ENCODE measurements at places on chromosomes 2 and 18. TPM values are rescaled to one million over a fixed set of nuclear protein-coding genes. Genes with fewer than 3 reads are reported as not detected.

GRCh38 chr18:54878159-54878622 is 49.9 kb downstream of the RAB27B start:
- peaks cover 14% of the 10 kb centered on the region for H3K27me3 ChIP-seq
- H3K4me1 ChIP-seq: no peaks in the 10 kb centered on the region
- H3K27ac ChIP-seq: no peak overlapping the region
- no peak for DNase-seq

The GCG gene
- total RNA-seq: not detected

DNA sequence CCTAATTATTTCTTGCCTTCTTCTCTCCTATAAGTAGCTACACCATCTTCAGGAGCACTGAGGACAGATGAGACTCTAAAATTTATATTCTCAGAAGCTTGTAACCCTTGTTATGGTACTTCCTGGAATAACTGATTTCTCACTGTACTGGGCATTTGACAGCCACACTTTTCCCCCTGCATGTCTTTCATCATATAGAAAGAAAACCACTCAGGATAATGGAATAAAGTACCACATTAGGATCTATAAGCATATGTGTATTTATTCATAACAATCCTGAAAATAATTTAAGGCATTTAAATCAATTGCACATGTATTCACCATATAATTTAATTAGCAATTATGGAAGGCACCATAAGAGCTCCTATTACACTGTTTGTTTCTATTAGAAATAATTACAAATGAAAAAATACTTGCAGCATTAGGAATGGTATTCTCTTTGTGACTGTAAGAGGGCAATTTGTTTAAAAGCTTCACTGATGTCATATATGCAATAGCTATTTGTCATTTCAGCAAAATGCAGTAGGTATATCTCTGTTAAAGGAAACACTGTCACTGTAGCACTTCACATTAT is 216.9 kb upstream of the FSHR start:
- H3K27ac ChIP-seq: no peak overlapping the region
- H3K4me1 ChIP-seq: no peaks in the 10 kb centered on the region
- H3K36me3 ChIP-seq: no peaks in the 10 kb centered on the region
- DNase-seq: no peak

GRCh38 chr2:148540022-148540421 is 104.5 kb upstream of the EPC2 start:
- no peak for DNase-seq
- H3K27me3 ChIP-seq: peaks cover 76% of the 10 kb centered on the region
- H3K4me1 ChIP-seq: no peaks in the 10 kb centered on the region

The ZSWIM2 gene
- not detected for total RNA-seq

DNA sequence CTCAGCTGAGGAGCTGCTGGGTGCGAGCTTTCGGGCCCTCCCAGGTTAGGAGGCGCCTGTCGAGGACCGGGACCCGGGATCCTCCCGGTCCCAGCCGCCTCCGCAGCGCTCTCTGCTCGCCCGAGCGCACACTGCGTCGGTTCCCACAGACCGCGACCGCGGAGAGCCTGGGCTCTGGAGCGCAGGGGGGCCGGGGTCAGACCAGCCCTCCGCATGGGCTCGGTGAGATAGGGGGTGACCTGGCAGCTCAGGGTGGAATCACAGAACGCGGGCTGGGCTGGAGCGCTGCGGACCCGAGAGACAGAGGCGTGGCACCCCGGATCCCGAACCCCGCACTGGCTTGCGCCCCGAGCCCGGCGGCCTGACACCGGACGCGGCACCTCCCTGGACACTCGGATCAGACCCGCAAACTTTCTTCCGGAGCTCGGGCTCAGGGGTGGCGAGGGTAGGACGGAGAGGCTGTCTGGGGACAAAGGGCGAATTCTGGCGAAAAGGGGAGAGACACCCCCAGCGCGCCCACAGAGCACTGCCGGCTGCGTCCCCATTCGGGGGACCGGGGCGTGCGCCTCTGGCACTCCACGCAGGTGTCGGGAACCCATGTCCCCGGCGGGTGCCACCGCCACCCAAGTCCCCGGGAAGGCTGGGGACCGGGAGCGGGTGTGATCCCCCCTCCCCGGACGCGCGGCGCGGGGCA is 612 bp downstream of the DIPK1C start:
- H3K4me3 ChIP-seq: no peak overlapping the region
- no peak for DNase-seq
- H3K4me1 ChIP-seq: no peaks in the 10 kb centered on the region
- H3K27me3 ChIP-seq: peaks cover 65% of the 10 kb centered on the region

DNA sequence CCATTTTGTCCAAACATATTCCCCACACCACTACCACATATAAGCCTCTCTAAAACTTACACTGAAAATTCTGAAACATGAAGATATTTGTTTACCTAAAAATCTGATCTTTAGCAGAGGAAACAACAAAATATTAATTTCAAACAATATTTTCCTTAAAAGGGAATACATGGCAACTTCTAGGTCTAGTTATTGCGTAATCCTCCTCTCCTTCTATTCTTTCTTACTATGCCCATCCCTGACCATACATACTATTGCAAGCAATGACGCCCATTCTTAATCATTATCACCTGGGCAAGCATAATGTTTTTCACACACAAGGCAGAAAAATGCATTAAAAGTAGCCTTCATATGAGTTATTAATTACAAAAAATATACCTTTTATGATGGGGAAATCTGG is 372.6 kb downstream of the ZEB2 start:
- H3K27ac ChIP-seq: no peak overlapping the region
- no peaks in the 10 kb centered on the region for H3K27me3 ChIP-seq
- H3K36me3 ChIP-seq: no peaks in the 10 kb centered on the region
- DNase-seq: no peak
- no peaks in the 10 kb centered on the region for H3K4me1 ChIP-seq

The LRP2 gene
- 0.15 TPM for total RNA-seq

The MDH1B gene
- total RNA-seq: 0.86 TPM

DNA sequence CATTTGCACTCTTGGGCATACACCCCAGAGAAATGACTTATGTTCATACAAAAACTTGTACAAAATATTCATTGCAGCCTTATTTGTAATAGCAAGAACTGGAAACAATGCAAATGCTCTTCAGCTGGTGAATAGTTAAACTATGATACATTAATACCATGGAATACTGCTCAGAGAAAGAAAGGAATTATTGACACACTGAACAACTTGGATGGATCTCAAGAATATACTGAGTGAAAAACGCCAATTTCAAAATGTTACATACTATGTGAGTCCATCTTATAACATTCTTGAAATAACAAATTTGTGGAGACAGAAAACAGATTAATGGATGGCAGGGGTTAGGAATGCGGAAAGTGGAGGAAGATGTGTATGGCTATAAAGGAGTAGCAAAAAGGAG is 17.2 kb downstream of the LNPK start:
- no peaks in the 10 kb centered on the region for H3K4me1 ChIP-seq
- H3K27me3 ChIP-seq: no peaks in the 10 kb centered on the region
- peaks cover 2% of the 10 kb centered on the region for H3K36me3 ChIP-seq
- H3K27ac ChIP-seq: no peak overlapping the region
- H3K4me3 ChIP-seq: no peak overlapping the region
- DNase-seq: no peak

The GAREM1 gene
- total RNA-seq: 2.9 TPM

DNA sequence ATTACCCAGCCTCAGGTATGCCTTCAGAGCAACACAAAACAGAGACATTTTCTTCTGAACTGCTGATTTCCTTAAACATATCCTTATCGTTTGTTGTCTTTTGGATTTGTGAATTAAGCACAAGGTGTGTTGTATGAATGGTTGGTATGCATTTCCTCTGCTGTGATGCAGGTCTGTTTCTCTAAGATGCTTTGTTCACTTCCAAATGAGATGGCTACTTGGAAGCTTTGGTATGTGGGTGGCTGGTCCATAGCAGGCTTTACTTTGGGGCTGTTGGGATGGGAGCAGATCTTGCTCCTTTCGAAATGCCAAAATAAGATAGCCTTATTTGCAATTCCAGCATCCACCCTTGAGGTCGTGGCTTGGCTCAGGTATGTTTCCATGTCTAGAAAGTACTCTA is 257.2 kb downstream of the INSIG2 start:
- no peaks in the 10 kb centered on the region for H3K36me3 ChIP-seq
- no peak for DNase-seq
- H3K4me1 ChIP-seq: no peaks in the 10 kb centered on the region
- no peak overlapping the region for H3K4me3 ChIP-seq

The LCT gene
- not detected for total RNA-seq

- H3K36me3 ChIP-seq: no peaks in the 10 kb centered on the region
- H3K4me1 ChIP-seq: peaks cover 9% of the 10 kb centered on the region
- no peaks in the 10 kb centered on the region for H3K27me3 ChIP-seq
- DNase-seq: no peak
- no peak overlapping the region for H3K4me3 ChIP-seq
These were observed 66.6 kb upstream of the PELI1 start for GRCh38 chr2:64210816-64211215.

- no peak overlapping the region for H3K4me3 ChIP-seq
- no peak for DNase-seq
- H3K27ac ChIP-seq: no peak overlapping the region
- H3K27me3 ChIP-seq: no peaks in the 10 kb centered on the region
- H3K36me3 ChIP-seq: no peaks in the 10 kb centered on the region
These were observed 23.3 kb downstream of the TNFAIP6 start for GRCh38 chr2:151380580-151381235.

GRCh38 chr2:33073018-33073417 is 126.3 kb downstream of the LTBP1 start:
- H3K27ac ChIP-seq: no peak overlapping the region
- H3K36me3 ChIP-seq: no peaks in the 10 kb centered on the region
- no peaks in the 10 kb centered on the region for H3K4me1 ChIP-seq
- H3K4me3 ChIP-seq: no peak overlapping the region
- H3K27me3 ChIP-seq: no peaks in the 10 kb centered on the region
- no peak for DNase-seq

DNA sequence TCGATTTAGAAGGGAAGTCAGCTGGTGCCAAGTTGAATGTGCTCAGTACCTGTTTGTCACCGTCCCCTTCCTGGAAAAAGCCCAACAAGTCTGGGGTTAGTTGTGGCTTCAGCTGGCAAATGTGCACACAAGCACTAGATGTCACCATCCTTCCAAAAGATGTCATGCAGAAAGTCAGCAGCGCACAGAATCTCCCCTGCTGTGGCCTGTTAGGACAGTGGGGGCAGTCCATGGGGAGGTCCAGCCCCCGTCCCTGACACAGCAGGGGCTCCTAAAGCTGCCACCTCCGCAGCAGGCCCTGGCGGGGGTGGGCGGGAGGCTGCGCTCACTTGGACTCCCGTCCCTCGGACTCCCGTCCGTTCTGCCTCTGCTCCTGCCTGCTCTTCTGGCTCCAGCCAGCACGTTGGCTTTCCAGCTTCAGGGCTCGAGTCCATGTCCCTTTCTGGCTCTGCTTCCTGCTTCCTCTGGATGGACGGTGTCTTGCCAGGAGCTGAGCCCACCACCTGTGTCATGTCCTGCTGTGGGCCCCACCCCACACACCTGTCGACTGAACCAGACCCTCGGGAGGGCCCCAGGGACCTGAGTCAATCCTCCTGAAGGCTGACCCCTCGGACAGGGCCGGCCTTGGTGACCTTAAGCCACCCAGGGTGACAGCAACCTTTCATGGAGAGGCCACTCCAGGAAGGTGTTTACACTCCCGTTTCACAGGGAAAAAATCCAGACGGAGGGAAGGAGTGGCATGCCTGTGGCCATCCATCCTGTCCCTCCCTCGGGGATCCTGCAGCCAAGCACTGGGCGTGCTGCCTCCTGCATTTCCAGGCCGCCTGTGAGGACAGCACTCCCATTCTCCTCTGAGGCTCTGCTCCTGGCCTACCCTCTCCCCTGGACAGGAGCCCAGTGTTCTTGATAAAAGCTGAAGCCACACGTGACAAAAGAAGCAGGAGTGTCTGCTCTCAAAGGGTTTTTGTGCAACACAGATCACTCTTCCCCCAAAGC is 8.5 kb downstream of the RAB17 start:
- H3K4me1 ChIP-seq: peaks cover 57% of the 10 kb centered on the region
- H3K27ac ChIP-seq: peak overlapping the region; percentile 66
- peak; percentile 82 for DNase-seq
- H3K4me3 ChIP-seq: no peak overlapping the region
- H3K36me3 ChIP-seq: peaks cover 26% of the 10 kb centered on the region

GRCh38 chr2:13542642-13543041 is 825.9 kb downstream of the TRIB2 start:
- DNase-seq: no peak
- H3K4me1 ChIP-seq: peaks cover 8% of the 10 kb centered on the region
- H3K4me3 ChIP-seq: no peak overlapping the region
- no peaks in the 10 kb centered on the region for H3K36me3 ChIP-seq
- H3K27ac ChIP-seq: no peak overlapping the region

GRCh38 chr18:10913919-10914318 is 235.4 kb downstream of the PIEZO2 start:
- peak overlapping the region; percentile 81 for H3K27ac ChIP-seq
- no peaks in the 10 kb centered on the region for H3K27me3 ChIP-seq
- DNase-seq: no peak
- no peaks in the 10 kb centered on the region for H3K36me3 ChIP-seq
- no peak overlapping the region for H3K4me3 ChIP-seq

The TRIP12 gene
- 257 TPM for total RNA-seq

The ZNF804A gene
- total RNA-seq: 0.06 TPM

The GMPPA gene
- 88.7 TPM for total RNA-seq

DNA sequence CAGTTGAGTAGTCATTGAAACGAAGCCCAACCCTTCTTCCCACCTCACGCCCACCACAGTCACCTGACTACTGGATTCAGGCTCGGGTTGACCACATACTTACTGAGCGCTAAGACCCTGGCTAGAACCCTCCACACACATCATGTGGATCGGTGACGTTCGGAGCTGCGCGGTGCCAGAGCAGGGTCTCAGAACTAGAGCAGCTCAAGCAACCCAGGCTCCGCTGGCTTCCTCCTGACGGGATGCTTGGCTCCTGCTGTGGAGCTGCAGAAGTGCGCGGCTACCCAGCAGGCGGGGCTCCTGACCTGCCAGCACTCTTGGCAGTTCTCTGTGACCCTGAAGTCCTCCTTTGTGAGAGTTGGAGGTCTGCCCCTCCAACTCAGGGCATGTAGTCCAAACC is 90.6 kb upstream of the MBOAT2 start:
- H3K4me3 ChIP-seq: no peak overlapping the region
- H3K4me1 ChIP-seq: peaks cover 8% of the 10 kb centered on the region
- DNase-seq: no peak
- peaks cover 4% of the 10 kb centered on the region for H3K27me3 ChIP-seq
- no peak overlapping the region for H3K27ac ChIP-seq
- no peaks in the 10 kb centered on the region for H3K36me3 ChIP-seq

- H3K4me3 ChIP-seq: no peak overlapping the region
- no peaks in the 10 kb centered on the region for H3K27me3 ChIP-seq
- DNase-seq: no peak
- H3K4me1 ChIP-seq: peaks cover 6% of the 10 kb centered on the region
- H3K27ac ChIP-seq: no peak overlapping the region
These were observed 45.7 kb upstream of the RALBP1 start for GRCh38 chr18:9429662-9429993.

DNA sequence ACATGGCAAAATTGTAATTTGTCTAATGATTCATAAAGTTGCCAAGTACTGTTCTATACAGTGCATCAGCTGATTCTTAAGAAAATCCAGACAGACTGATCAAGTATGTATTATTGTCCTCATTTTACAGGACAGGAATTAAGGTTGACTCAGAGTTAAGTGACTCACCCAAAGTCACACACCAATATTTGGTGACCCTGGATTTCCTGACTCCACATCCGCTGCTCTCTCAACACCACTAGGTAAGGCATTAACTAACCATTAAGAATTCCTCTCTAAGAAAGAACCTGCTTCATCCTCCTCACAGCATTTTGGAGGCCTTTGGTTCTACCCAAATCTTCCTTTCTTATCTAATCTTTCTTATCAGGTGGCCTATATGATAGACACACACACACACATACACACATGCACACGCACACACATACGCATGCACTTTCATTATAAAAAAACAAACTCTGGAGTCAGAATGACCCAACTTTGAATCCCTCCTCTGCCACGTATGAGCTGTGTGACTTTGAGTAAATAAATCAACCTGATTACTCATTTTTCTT is 150.8 kb downstream of the ANKRD44 start:
- no peaks in the 10 kb centered on the region for H3K36me3 ChIP-seq
- DNase-seq: peak; percentile 67
- H3K4me1 ChIP-seq: peaks cover 37% of the 10 kb centered on the region
- H3K4me3 ChIP-seq: no peak overlapping the region
- H3K27me3 ChIP-seq: no peaks in the 10 kb centered on the region

All from HepG2 (cell line).